Prostate gland (tissue), 2 donors: ENCODE measurements at places on chromosomes 11 and 22.

DNA sequence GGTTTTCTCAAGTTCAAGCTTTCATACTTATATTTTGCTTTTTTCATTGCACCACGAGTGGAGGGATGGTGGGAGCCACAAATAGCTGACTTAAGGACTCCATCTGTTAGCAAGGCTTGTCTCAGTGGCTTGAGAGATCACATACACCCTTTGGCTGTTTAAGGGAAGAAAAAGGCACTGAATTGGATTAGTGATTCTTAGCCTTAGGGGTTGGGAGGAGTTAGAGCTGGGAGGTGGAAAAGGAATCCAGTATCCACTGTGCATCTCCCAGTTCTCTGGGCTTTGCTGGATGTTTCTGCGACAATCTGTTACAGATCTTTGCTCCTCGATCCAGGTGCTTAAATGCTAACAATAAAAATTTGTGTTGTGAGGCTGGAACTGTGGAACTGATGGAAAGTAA is 593.6 kb downstream of the CNTN5 start:
- DNase-seq: no peak

- DNase-seq: no peak
Measured at GRCh38 chr11:69134957-69135356, 20.8 kb upstream of the SMIM38 start.

DNA sequence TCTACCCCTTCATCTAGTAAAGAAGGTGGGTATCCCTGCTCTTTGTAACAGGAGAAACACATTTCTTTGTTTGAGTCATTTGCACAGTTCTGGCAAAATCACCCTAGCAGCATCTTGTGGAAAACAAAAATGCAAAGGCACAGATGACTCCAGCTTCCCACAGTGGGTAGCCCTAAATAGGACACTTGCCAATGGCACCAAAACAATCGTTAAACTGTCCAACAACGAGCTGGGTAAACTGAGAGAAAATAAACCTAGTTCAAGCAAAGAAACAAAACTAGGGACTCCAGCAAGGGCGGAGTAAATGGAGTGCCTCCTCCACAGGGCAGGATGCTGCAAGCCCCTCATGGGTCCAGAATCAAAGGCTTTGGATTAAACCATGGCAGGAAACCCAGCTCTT is 239.5 kb downstream of the NTM start:
- DNase-seq: no peak

DNA sequence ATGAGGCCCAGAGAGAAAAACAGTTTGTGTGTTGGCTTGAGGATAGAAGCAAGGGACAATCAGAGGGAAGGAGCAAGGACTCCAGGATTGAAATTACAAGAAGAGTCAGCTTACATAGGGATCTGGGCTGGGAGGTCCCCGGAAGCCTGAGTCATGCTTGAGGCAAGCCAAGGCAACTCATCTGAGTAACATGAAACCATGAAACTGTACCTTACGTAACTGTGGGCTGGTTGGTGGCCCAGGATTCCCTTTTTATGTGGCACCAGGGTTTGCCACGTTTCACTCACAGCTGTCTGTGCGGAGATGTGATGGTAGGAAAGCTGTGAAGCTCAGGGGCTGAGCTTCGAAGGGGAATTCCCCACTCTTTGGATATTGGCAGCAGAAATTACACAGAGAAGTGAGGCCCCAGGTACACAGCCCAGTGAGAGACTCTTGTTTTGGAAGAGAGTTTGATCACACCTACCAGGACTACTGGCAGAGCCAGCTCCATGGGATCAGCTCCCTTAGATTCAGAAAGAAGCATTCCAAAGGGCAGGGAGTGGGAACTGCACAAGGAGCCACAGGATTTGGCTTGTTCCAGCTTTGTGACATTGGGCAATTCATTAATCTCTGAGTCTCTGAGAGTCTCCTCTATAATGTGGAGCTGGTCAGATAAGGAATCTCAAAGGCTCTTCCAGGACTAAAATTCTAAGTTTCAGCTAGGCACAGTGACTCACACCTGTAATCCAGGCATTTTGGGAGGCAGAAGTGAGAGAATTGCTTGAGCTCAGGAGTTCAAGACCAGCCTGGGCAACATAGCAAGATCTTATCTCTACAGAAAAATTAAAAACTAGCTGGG is 7.8 kb downstream of the SLC5A1 start:
- peak; percentile 90 for DNase-seq

- DNase-seq: no peak
Measured at GRCh38 chr11:31802609-31802989, 8.5 kb downstream of the PAX6 start.

DNA sequence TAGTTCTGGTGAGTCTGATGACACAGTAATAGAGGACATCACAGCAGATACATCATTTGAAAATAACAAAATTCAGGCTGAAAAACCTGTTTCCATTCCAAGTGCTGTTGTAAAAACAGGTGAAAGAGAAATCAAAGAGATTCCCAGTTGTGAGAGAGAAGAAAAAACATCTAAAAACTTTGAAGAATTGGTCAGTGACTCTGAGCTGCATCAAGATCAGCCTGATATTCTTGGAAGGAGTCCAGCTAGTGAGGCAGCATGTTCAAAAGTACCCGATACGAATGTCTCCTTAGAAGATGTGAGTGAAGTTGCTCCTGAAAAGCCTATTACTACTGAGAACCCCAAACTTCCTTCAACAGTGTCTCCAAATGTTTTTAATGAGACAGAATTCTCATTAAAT is 38.7 kb downstream of the RTN3 start:
- no peak for DNase-seq

DNA sequence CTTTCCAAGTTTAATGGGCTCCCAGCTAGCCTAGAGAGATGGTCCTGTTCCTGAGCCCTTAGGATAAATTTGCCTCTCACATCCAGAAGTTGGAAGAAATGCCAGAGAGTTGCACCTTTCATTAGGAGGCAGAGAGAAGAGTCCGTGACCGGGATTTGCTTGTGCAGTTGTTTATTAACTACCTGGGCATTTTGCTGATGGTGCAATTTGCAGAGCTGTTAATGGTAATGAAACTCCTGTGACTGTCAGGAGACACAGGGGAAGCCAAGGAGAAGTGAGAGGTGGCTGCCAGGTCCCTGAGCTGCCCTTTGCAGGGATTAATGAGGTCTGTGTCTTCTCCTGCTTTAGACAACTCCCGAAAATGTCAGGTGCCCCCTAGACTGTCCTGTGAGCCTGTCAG is 69.1 kb upstream of the B3GAT1 start:
- DNase-seq: no peak

- no peak for DNase-seq
Measured at GRCh38 chr22:37519268-37520195, at the start of gene CARD10. Gene CARD10, minus strand, starts transcription at chr22:37519415. Its CDS starts 215 bp downstream, at chr22:37519200.

GRCh38 chr11:47179655-47179991 is 2.9 kb upstream of the ARFGAP2 start:
- no peak for DNase-seq

GRCh38 chr11:35842958-35843357 is 100.9 kb upstream of the LDLRAD3 start:
- no peak for DNase-seq

- no peak for DNase-seq
Measured at GRCh38 chr11:59574932-59575502, 40.6 kb downstream of the OSBP start.

- DNase-seq: peak; percentile 17
Measured at GRCh38 chr11:130001461-130002351, 929 bp downstream of the PRDM10 start.

DNA sequence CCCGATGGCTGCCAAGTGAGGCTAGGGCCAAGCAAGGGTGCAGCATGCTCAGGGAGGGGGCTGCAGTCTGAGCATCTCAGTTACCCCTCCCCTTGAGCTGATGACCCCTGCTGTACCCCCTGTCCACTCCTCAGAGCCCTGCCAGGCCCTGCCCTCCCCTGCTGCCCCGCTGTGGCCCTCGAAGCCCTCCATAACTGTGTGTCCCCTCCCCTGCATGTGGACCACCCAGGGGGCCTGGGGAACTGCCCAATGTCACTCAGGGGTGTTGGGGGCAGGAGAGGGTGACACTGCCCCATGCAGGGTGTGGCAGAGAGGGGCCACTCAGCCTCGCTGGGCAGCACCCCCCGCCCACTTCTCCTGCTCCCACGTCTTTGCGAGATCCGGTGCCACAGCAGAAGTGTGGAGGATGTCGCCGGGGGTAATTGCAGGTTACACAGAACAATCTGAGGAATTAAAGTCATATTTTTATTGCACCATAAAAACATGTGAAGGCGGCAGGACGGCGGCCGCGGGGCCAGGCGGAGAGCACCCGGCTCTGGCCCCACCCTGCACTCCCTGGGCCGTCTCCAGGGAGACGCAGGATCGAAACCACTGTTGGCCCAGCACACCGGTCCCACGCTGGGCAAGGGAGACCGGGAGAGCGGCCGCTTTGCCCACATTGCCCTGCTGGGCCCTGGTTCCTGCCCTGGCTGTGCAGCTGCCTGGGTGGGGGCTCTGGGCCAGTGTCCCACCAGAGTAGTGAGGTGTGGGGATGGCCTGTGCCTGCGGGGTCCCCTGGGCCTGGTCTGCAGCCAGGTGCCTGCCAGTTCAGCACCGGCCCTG is 18.7 kb upstream of the GNB1L start:
- DNase-seq: no peak

GRCh38 chr22:49827853-49828598 is at the start of gene BRD1:
Gene BRD1, minus strand, starts transcription at chr22:49827873. Its CDS starts 3,556 bp downstream, at chr22:49824317.
- DNase-seq: no peak

DNA sequence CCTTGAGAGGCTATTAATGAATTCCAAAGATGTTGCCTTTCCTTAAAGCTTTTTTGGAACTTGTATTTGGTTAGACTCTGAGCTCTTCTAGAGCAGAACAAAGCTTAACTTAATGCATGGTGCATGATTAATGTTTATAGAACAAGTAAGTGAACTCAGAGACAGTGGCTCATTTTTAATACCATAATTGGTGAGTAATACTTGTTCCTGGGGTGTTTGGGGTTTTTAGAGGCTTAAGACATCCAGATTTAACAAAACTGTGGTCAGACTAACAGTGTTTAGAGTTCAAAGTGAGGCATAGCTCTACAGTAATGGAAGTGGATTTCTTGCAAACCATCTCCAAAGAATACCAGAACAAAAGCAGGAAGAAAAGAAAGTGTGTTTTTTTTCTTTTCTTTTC is 73.7 kb upstream of the CTSC start:
- no peak for DNase-seq

DNA sequence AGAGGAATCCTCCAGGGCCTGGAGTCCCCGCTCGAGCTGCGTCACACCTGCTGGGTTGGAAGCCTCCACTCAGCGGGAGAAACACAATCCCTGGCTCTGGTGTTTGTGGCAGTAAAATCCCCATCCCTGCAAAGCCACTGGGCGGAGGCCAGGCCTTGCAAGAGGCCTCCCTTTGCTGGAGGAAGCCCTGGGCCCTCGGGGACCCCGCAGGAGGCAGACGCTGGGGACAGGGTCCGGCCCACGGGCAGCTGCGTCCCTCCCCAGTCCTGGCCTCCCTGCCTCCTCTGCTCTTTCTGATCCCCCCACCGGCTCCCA is 194.7 kb downstream of the BRD1 start:
- no peak for DNase-seq

- no peak for DNase-seq
Measured at GRCh38 chr11:14018441-14018840, 55.9 kb downstream of the SPON1 start.

- DNase-seq: no peak
Measured at GRCh38 chr11:44775985-44776446, 49.3 kb downstream of the TSPAN18 start.

DNA sequence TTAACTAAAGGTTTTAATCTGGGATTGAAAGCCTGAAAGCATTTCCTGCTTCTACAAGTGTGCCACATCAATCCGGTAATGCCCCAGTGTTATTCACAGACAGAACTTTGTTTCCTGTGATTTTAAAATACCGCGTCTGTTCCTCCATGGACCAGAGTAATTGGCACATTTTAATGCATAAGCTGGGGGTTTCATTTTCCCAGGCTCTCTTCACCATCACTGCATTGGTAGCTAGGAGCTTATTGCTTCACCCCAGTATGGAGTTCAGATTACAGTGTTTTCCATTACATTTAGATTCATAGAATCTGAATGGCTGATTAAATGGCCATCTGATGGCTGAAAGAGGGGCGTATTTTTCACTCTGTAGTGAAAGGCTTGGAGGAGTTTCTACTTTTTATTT is 25.7 kb upstream of the CRTAM start:
- no peak for DNase-seq

- no peak for DNase-seq
Measured at GRCh38 chr11:32420937-32421901, 14.1 kb downstream of the WT1 start.

DNA sequence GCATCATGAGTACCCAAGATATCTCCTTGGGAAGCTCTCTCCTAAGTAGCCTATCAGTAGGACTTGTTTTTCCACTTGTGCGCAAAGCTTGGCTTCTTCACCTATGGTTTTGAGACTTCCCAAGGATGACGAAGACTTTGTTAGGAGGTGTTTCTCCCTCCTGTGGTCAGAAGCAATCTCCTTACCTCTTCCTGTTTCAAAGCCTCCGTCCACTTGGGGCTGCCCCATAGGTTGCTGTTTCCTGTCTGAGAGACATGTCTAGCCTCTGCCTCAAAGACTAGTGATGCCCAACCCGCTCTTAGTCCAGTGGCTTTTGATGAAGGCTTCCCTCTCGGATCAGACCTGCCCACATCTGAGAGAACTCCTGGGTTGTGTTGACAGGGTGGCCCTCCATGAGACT is 92.9 kb downstream of the TRAF6 start:
- no peak for DNase-seq

DNA sequence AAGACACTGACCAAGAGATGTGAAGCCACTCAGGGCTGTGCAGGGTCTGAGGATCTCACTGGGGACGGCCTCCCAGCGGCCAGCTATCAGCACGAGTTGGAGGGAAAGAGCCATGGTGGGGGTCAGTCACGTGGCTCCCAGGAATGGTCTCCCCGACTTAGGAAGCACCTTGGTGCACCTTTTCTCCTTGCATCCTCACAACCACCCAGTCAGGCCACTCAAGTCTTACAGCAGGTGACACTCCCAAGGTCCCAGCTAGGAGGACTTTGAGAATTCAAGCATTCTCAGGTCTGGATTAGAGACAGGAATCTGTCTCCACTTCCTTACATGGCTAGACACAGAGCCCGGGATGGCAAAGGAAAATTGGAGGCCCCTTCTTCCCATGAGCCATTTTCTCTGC is 2.7 kb downstream of the RNASEH2C start:
- no peak for DNase-seq

DNA sequence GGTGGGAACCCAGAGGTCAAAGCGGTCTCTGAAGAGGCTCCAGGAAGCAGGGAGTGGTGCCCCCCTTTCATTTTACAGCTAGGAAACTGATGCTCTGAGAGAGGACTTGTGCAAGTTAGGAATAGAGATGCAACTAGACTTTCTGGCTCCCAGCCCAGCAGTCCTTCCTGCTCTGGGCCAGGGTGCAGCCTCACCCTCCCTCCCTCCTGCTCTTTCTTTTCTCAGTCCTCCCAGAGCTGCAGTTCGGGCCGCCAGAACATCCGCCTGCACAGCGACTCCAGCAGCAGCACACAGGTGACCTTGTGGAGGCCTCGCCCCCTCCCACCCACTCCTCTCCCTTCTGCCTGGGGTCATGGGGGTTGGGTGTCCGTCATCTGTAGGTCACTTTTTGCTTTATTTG is 51.5 kb downstream of the LHFPL7 start:
- peak; percentile 84 for DNase-seq

- DNase-seq: no peak
Measured at GRCh38 chr11:74169738-74170458, 904 bp downstream of the C2CD3 start.

GRCh38 chr22:19644314-19645223 is 69.7 kb upstream of the SEPTIN5 start:
- DNase-seq: no peak
